ENCODE measurements at places on chromosomes 2 and 18.

DNA sequence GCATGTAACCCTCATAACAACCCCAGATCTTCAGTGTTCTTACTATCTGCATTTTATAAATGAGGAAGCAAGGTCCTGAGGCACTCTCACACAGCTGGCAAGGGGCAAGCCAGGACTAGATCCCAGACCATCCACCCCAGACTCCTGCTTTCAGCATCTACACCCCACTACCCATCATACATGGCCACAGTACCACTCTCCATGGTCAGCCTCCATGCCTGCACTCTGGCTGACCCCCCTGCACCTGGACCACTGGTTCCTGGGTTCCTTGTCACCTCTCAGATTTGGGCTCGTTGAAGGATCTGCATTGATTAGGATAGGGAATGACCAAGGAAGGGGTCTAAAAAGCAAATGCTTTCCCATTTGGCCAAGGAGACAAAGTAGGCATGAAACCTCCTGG, 36.0 kb upstream of the TEX51 start:
- no peak for DNase-seq

- DNase-seq: no peak
These were observed 86.3 kb upstream of the KCTD1 start for GRCh38 chr18:26634631-26635030.

DNA sequence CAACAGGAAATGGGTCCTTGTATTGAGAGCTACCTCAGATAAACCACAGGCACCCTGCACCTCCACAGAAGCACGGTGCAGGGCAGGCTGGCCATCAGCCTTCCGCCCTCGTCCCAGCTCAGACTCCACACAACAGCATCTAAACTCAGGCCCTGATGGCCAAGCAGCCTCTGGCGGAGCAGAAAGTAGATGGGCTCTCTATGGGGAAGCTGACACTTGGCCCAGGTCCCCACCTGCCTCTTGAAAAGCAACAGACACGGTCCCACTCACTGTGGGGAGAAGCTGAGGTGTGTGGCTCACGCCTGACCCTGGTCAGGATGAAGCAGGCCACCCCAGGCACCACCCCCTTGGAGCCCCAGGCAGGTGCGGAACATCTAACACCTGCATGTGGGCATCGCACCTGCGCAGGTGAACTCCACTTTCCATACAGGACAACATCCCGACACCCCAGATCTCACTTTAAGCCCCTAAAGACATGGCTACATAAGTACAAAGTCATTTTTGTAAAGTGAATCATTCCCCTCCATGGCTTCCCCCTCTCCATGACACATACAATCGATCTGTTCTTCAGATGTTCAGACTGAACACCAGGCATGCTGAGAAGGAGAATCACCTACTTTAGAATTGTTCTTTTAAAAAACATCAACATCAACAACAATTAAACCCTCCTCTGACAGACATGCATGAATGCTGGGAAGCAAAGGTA, 208.4 kb downstream of the ZBTB7C start:
- DNase-seq: no peak

DNA sequence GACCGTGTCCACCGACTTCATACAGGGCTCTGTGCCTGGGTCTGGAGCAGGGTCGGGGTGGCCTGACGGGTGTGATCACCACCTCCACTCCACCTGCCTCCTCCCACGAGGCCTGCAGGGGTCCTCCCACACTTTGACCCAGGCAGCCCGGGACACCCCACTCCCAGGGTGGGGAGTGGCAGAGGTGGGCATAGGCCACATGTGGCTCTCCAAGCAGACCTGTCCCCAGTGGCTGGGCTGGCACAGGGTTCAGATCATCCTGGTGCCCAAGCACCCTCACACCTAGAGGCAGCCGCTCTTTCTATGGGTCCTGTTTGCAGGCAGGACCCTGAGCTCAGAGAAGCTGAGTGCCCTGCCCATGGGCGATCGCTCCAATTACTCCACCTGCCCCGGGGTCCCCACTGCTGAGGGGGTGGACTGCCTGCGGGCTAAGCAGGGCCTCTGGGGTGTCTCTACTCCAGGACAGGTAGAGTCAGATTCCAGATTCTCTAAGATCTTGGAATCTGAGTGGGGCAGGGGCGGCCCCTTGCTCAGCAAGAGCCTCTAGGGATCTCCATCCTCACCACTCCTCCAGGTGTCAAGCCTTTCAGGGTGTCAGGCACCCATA, 1.4 kb downstream of the NEURL3 start:
- DNase-seq: no peak

DNA sequence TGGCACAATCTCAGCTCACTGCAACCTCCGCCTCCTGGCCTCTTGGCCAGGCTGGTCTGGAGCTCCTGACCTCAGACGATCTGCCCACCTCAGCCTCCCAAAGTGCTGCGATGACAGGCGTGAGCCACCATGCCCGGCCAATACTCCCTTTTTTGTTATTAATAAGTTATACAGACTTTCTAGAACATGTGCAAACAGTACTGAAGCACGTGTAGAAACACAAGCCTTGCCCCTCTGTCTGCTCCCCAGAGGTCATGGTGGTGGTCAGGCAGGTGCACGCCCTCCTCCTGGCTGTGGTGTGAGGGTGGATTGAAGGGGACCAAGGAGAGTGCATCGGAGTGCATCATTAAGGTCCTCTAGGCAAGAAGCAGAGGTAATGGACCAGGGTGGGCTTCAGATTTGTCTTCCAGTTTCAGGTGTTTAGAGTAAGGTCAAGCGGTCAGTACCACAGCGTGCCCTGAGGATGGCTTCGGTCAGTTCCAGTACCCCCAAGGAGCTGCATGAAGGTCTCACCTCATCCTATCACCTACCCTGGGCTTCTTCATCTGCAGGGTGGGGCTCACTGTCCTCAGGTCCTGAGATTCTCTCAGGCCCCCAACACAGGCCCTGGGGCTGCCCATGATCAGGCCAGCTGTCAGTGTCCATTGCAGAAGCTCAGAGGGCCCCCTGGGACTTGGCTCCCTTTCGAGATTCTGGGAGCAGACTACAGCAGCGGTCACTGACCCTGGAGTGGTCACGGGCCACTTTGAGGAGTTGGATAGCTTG, 124.3 kb downstream of the GLI2 start:
- no peak for DNase-seq

DNA sequence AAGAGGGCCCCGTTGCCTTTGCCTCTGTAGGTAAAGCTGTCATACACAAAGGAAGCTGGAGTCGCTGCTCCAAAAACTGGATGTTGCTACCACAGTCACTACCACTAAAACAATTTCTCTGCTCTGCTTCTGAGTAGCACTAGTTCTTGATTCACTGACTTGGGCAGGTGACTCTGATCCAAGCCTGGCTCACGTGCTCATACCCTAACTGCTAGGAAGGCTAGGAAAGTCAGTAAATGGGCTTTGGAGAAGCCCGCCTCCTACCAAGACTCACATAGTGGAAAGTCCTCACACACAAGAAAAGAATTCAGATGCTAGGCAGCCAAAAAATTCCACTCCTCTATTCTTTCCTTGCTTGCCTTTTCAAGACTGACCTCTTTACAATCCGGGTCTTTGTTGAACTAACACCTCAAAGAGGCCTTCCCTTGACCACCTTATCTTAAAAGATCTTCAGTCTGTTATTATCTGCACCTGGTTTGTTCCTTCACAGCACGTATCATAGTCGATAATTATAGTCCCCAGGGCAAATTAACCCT, 11.4 kb upstream of the DYNC1I2 start:
- DNase-seq: no peak

GRCh38 chr2:47033102-47033880, 117.7 kb upstream of the MCFD2 start:
- no peak for DNase-seq

GRCh38 chr18:62881509-62882016, 166.2 kb downstream of the PHLPP1 start:
- peak; percentile 88 for DNase-seq

DNA sequence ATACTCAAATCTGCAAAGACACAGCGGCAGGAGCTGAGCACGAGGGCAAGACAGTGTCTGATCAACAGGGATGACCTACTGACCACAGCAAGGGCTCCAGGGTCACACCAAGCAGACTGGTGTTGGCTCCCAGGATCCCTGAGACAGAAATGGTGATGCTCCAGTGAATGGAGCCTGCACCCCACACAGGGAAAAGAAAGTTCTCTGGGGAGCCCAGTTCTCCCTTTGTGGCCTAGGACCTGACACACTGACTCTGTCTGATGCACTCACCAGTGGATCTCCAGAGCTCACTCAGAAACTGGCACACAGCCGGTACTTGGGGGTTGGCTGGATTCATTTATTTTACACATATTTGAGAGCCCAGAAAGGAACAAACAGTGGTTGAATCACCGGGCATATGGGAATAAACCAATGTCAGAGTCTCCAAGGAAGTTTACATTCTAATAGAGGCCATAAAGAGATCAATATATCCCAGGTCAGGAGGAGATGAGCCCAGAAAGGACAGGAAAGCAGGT, 215.6 kb upstream of the ARL4C start:
- DNase-seq: no peak

DNA sequence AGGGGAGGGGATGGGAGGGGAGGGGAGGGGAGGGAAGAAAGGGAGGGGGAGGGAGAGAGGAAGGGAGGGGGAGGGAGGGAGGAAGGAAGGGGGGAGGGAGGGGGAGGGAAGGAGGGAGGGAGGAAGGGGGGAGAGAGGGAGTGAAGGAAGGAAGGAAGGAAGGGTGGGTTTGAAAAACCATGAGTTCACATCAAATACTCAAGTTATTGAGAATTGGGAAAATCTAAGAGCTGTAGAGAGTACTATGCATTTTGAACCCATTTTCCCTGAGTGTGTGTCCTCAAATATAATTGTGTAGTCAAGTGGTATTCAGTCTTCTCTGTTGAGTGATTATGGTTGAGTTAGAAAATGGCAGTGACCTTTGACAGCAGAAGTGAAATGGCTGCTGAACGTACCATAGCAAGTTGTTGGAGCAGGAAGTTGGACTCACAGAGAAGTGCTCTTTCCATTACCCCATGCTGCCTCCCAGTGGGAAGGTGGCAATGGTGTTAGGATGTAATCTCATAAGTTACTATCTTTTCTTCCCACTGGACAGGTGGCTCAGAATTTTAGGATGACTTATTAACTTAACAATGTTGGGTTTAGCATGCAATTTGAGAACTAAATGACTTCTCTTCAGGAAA, 214.6 kb downstream of the SETBP1 start:
- no peak for DNase-seq

GRCh38 chr2:17851731-17852585, 26.5 kb upstream of the KCNS3 start:
- DNase-seq: peak; percentile 6

DNA sequence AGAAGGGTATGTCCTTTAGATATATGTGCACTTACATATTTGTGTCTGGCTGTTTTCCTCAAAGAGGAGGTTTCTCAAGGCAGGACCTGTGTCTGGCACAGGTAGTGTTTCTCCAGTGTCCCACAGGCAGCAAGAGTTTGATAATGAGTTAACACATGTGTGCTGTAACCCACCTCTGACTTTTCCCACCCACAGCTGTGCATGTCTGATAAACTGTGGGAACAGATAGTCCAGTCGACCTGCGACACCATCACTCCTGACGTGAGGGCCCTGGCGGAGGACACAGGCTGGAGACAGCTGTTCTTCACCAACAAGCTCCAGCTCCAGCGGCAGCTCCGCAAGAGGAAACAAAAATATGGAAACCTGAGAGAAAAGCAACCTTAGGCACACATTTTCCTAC, 58.2 kb downstream of the SLC16A14 start:
- no peak for DNase-seq

GRCh38 chr18:36514778-36515177, 217.3 kb downstream of the FHOD3 start:
- DNase-seq: no peak

- DNase-seq: no peak
These were observed 994 bp upstream of the LRATD1 start for GRCh38 chr2:14631406-14632040.

DNA sequence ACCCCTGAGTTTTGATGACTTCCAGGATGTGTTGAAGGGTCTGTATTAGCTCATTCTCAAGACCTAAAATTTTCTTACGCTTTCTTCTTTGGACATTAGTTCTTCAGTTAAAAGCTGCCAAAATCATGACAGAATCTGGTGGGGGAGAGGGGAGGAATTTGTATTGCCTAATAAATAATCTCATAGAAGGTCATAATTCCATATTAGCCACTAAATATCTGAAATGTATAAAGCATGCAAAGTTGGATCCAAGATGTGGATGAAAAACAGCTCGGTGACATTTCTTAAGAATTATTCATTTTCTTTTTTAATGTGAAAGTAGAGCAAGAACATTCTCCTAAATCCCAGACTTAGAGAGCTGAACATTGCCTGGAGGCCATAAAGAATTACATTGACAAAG, 120.1 kb downstream of the MMADHC start:
- no peak for DNase-seq

- DNase-seq: no peak
These were observed 210.9 kb downstream of the DYM start for GRCh38 chr18:49249521-49249920.

GRCh38 chr18:42187611-42188380, 232.8 kb downstream of the PIK3C3 start:
- no peak for DNase-seq

DNA sequence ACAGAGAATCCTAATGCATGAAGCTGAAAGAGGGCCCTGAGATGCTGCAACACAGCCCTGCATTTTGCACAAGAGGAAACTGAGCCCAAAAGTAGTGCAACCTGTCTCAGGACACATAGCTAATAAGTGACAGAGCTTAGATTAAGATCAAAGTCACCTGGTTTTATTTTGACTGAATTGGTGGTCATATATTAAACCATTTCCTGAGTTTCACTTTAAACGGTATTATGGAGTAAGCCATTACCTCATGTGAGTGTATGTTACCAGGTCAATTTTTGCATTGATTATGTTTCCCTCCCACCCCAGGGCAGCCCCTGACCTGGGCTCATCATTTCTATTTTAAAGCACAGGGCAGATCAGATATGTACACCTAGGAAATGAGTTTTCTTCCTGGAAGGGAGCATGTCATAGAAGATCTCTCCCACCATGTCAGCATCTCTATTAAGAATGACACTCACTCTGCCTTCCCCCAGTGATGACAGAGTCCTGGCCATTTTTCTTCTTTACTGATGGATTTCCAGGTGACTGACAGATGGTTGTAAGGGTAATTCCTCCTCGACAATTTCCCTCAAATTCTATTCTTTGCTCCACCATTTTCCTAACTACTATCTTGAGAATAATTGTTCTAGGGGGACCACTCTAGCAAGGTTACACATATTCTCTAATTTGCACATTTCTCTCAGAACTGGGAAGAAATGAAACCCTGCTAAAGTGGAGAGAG, 441.3 kb upstream of the SLC14A2 start:
- DNase-seq: no peak

- no peak for DNase-seq
These were observed 4.6 kb downstream of the CXCR4 start for GRCh38 chr2:136113209-136113971.

GRCh38 chr2:59706729-59707128, 846.7 kb downstream of the BCL11A start:
- DNase-seq: no peak
